ENCODE measurements at places on chromosomes 1 and 21.
A peak's percentile ranks its signal among the peaks of the same experiment; 100 is the strongest.

DNA sequence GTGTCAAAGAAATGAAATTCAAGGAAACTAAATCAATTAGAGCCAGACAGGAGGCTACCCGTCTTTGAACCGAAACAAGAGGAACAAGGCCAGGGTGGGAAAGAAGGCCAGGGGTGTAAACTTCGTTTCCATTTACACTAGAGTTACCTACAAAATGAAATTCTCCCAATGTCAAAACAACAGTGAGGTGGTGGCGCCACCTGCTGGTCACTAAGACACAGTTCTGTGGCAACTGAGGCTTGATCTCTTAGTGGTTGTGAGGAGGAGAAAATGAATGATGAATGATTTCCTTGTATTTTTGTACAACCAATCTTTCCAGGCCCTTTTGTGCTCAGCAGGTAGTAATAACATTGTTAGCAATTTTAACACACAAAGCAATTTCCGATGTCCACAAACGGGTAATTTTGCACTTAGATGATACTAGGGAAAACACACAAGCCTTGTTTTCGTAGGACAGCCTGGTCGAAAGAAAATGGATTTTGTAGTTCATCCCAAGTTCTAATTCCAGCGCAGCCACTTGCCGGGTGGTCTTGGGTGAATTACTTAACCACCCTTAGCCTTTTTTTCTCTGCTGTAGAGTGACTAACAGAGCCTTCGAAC, 54.8 kb upstream of the SOD1 start:
- peak; percentile 59 for DNase-seq

GRCh38 chr1:247358920-247359319, 27.3 kb upstream of the ZNF496 start:
- DNase-seq = no peak

GRCh38 chr1:18965206-18966173, 9.0 kb upstream of the IFFO2 start:
- DNase-seq = no peak

DNA sequence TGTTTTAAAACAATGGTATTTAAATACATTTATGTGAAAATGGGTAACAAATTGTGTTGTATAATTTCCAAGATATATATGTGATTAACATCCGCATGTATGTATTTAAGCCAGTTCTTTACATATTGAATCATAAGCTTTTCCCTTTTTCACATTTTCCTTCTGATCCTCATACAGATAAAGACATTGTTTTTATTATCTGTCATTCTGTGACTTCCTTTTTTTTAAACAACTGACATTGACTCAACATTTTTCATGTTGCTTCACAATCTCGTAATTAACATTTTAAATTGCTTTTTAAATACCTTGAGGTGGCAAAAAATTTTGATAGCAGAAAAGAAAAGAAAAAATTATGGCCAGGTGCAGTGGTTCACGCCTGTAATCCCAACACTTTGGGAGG, 1.4 kb downstream of the STXBP3 start:
- no peak for DNase-seq

GRCh38 chr1:46533179-46533864, 18.1 kb downstream of the KNCN start:
- DNase-seq = no peak

- no peak for DNase-seq
Observed at GRCh38 chr1:101485712-101486111, 248.9 kb downstream of the S1PR1 start.

DNA sequence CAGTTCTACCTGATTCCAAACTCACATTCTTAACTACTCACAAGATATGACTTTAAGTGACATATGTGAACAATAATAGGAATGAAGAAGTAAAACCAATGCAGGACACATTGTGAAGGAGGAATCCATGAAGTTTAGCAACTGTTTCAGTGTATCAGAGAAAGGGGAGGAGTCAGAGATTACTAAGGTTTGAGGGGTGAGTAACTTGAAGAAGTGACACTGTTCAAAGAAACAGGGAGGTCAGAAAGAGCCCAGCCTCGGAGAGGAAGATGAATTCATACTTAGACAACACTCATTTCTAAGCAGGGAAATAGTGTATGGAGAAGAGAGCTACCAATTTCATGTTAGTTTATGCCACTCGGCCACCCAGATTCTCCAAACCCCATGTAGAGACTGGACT, 28.2 kb upstream of the RPF1 start:
- no peak for DNase-seq

GRCh38 chr21:42769183-42769819, 110.0 kb downstream of the WDR4 start:
- no peak for DNase-seq

DNA sequence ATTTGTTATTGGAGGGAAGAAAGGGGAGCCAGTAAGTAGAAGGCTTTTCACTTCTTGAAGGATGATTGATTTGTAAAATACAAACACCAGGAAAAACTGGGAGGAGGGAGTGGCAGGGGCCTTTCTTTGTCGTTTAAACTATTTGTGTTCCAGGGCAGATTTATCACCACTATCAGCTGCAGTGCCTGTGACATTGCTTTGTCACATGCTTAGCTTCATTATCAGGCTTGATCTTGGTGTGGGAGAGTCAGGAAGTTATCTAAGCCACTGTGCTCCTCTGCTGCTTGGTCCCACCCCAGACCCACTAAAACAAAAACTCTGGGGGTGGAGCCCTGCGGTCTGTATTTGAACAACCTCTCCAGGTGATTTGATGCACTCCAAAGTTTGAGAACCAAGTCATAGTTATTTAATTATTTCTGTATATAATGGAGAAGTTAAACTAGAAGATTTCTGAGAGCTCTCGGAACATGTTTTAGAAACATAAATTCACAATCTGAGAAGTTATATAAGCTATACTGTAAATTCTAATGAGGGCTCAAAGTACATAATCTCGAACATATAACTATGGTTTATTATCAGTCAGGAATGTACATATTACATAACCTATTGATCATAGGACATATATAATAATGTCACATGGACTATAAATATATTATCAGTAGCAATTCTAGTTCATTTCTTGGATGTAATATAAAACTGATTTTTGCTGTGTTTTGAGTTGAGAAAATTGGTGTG, 87.9 kb downstream of the CDC14A start:
- DNase-seq = peak; percentile 28

GRCh38 chr1:163703794-163704193, 382.0 kb downstream of the NUF2 start:
- DNase-seq = no peak

DNA sequence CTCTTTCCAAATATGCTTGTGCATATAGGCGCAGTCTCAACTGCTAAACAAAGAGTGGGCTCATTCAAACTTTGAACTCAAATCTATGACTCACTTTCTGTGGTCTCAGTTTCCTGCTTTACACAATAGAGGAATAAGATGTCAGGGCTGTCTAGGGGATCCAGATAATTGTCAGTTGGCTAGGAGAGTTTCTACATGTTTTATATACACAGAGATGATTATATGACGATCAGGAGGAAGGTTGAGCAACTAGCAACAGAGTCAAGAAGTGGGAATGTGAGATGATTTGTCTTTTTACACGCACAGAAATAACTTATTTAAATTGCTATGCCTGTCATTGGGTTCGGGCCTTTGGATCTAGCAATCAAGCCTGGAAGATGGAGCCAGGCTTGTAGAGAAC, 299.4 kb upstream of the LYPLAL1 start:
- DNase-seq = no peak

- no peak for DNase-seq
Observed at GRCh38 chr1:13583595-13583965, at the start of gene PDPN. Gene PDPN (plus strand): TSS chr1:13583832. CDS start chr1:13584034, 202 bp downstream.

DNA sequence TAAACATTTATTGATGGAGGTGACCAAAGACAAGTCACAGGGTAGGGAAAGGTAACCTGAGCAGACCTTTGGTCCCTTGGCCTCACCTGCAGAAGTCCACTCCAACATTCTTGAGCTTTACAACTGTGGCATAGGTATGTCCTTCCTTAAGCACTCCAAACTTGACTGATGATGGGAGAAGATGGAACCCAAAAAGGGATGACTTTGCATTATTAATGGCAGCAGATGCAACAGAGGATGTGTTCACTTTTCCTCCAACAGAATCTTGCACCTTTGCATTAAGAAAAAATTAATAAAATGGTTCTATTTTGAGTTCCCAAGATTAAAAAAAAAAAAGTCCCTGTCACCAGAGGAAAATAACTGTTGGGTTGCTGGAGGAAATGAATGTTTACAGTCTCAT, 42.2 kb downstream of the WDR3 start:
- DNase-seq = no peak

DNA sequence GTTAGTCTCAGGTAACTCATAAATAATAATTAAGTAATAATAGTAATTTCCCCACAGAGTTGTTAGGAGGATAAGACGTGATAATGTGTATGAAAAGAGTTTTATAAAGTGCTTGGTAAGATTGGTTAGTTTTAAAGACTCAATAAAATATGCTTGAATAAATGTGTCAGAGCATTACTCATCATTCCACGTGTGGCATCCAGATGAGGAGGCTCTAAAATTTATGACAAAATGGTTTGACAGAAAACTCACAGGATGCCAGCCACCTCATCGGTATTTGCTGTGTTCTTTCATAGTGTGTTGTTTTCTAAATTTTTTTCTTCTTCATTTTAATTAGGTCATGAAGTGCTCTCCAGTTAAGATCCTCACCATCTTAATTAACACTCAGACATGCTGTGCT, 19.1 kb upstream of the SPAG17 start:
- DNase-seq = no peak

DNA sequence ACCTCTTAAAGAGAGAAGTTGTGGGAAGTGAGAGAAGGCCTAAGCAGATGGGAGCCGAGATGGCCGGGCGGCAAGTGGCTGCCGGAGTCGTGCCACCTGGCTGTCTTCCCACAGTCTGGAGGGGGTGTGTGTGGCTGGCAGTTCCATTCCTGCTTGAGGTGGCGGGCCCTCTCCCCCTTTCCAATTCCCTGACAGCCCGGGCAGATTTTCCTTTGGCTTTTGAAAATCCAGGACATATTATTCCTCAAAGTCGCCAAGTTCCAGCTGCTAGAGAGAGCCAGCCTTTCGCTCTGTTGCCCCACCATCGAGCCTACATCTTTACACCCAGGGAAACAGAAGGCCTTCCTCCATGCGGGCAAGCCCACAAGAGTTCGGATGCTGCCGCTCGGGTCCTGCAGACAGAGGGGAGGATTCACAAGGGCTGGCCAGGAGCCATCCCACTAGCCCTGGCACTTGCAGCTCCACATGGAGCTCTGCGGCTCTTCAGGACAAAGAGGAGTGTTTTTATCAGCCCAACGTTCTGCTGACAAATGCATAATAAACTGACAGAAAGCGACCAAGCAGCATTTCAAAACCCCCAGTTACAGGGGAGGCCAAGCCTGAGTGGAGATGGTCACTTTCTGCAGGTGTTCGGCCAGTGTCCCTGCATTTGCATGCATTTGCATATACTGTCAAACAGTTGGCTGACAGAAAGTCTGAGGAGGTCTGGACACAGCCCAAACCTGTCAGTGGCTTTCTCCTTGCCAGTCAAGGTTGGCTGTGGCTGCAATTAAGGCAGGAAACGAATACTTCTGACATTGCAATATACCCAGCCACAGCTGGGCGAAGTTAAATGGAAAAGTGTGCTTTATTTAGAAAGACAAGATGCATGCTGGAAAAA, 45.9 kb downstream of the OLIG1 start:
- DNase-seq = no peak

DNA sequence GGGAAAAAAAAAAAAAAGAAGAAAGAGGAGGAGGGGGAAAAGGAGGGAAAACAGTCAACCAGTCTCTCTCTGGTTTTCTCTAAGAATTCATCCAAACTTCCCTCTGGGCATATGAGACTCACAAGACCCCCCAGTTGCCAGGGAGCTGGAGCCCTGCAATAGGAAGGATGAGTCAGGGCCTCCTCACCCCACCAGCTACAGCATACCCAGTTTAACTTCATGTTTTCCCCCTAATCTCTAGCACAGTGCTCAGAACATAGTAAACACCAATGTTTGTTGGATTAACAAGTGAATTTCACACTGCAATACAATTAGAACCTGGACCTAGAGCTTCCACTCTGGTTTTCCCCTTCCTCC, 7.8 kb downstream of the F11R start:
- DNase-seq = no peak

DNA sequence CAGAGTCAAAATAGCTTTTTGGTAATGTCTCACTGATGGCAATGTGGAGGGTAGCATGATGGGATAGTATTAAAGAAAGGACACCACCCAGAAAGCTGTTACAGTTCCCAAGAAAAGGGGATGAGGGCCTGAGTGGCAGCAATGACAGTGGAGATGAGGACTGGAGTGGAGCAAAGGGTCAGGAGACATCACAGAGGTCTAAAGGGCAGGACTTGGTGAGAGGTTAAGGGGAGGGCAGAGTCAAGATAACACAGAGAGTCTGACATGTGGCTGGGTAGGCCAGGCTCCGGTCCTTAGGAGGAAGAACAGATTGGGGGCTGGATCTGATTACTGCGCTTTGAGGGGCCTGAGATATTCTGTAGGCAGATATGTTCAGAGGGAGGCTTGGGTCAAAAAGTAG, 19.3 kb downstream of the ELF3 start:
- no peak for DNase-seq
